CD4-positive, alpha-beta T cell treated with Interleukin-17A for 1 hour (primary cell): ENCODE measurements at places on chromosomes 7 and 10.

DNA sequence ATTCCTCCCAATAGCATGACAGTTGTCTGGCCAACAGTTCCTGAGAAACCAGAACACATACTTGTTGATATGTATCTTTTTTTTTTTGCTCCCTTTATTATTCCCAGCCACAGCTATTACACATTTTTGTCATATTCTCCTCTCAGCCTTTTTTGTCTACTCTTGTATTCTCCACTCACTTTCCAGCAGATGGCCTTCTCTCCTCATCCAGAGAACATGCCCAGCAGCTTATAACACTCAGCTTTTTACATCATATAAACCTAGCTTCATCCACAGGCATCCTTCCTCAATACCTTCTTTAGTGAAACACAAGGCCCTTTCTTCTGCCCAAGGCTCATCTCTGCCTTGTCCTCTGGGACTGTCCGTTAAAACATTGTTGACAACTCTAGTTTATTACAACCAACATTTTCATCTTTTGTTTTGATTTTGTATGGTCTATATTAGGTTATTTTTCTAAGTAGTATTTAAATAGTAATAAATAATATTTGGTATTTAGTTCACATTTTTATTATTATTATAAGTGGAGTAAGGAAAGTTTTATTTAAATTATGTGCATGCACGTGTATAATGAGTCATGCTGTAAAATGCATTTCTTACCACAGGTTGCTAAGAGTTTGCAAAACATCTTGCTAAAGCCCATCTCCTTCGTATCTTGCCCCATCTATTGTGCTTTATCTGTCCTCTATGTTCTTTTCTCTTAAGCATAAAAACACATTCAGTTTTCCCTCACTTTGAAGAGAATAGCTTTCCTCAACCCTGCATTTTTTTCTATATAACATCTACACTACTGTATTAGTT, 101.5 kb downstream of the ORC5 start:
- DNase-seq: no peak

DNA sequence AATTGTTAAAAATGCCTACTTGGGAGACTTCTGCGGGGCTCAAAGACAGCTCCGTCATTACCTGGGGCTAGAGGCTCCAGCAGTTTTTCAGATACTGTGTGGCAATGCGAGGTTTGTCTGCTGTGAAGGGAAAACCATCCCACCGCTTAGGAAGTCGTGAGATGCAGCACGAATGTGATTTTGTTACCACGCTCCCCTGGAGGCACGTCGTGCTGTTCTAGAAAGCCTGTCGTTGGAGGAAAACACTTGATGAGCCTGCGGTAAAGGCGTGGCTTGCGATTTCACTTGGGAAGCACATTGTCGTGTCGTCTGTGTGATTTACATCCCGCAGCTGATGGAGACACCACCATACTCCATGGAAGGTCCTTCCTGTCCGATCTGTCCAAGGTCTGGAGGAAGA, 39.3 kb downstream of the CAMK1D start:
- DNase-seq: no peak

- DNase-seq: no peak
These were observed 148.9 kb downstream of the PARD3 start for GRCh38 chr10:34666008-34666704.

DNA sequence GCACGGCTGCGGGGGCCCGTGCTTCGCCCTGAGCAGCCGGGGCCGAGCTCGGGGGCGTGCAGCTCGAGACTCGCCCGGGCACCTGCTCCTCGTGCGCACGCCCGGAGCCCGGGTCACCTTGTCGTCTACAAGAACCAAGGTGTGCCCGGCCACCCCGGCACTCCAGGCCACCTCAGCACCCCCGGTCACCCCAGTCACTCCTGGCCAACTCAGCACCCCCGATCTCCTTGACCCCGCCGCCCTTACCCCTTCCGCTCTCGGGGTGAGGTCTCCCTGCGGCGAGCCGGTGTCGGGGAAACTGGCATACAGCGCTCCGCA, 268 bp upstream of the IGFBP3 start:
- DNase-seq: no peak

DNA sequence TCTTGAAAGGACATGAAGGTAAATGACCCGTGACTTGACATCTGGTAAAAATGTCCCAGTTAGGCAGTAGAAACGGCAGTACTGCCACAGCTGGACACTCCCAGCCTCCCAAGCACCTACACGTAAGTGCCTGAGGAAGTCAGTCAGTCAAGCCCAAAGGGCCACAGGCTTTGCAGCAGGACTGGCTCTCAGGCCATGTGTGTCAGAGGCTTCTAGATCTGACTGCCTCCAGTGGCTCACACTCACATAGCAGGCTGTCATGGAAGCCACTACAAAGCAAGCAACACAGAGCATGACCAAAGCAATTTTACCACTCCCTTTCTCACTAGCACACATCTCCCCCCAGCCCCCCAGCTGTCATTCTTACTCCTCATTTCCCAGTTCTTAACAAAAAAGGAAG, 17.8 kb upstream of the CCNJ start:
- DNase-seq: no peak

DNA sequence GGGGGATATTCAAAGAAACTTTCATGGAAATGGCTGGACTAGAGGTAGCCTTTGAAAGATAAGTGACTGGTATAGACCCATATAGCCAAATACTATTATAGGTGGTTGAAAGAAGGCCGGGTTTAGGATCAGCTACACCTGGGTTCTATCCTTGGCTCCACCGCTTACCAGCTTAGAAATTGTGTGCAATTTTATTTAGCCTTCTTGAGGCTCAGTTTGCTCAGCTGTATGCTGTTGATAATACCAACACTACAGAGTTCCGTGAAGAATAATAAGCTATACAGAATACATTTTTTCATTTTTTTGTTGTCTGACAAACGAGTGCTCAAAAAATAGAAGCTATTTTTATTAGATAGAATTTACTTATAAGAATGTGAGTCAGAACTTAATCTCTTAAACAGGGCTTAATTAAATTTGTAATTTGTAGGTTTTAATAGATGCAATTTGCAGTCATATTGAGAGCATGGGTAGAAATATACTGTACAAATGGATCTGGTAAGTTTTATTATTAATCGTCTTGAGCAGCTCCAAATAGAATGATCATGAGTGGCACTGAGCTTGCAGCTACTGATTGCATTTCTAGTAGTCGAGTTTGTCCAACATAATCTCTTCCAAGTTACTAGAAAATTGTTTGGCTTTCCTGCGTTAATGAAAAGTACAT, 164.3 kb upstream of the PHYHIPL start:
- DNase-seq: no peak

DNA sequence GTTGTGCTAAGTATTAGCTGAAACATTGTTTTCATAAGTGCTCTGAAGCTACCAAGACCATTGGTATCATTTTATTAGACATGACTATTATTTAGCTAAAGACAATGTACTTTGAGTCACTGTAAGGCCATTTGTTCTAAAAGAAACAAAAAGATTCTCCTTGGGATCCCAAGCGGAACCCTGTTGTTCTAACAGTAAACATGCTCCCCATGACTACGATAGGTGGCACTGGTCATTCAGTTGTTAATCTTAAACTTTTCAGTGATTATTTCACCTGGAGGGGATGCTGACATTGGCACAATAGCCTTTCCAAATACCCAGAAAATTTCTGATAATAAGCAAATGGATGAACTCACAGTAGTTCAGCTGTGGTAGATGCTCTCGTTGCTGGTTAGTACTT, 715.0 kb downstream of the AUTS2 start:
- no peak for DNase-seq

- DNase-seq: no peak
These were observed 322.4 kb downstream of the HGF start for GRCh38 chr7:81447351-81447952.

GRCh38 chr7:90706072-90706716, 110.1 kb downstream of the CDK14 start:
- no peak for DNase-seq

- no peak for DNase-seq
These were observed 26.3 kb upstream of the COL1A2 start for GRCh38 chr7:94368371-94368791.

DNA sequence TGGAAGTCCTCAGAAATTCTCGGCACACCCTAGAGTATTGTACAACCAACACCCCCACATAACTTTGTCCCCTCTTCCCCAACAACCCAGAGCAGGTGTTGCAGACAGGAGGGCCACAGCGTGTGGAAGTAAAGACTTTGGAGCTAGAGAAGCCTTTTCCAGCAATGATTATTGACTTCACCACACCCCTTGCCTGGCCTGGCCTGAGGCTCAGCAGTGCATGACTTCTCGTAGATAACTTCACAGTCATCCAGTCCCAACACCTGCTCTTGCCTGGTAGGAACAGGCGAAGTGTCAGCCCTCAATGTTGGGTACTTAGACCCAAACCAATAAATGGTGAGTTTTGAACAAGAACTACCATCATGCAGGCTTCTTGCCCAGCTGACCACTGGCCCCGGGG, 36.7 kb downstream of the GOT1 start:
- no peak for DNase-seq

GRCh38 chr7:155002411-155003091, 373 bp downstream of the PAXIP1 start:
- no peak for DNase-seq

DNA sequence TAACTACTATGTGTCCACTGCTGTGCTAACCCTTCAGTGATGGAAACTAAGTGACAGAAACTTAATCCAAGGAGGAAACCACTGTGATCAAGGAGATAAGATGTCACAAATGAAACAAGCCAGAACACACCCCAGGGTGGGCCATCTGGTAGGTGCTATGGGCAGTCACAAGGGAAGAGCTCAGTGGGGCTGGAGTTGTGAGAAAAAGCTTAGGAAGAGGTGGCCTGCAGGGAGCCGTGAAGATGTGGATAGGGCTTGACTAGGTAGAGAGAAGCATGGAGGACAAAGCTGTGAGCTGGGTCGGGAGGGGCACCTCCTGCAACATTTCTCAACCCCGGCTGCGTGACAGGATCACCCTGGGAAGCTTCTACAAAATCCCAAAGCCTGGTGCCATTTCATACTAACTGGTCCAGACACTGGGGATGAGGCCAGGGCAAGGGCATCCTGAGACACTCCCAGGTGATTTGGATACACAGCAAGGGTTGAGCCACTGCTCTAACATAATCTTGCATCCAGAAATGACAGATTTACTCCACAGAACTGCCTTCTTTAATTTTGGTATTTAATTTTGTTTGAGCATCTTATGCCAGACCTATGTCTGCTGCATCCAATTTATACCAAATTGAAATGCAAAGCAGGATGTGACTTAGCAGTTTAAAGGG, 69.3 kb downstream of the OSBPL3 start:
- no peak for DNase-seq

DNA sequence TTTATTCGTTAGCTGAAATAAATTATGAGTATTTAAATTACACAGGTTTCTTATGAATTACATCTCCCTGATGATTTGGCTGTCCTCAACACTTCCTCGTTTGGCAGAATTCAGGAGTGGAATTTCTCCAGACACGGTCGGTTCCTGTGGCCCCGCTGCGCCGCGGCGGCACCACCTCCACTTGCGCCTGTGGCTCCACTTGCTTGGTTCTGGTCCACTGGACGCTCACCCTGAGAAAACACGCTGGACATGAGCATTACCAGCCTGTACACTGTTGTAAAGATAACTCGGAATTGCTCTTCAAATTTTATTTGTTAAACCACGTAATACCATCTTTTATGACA, 85.3 kb downstream of the ZNF33B start:
- DNase-seq: no peak

GRCh38 chr7:133040674-133041073, 41.2 kb downstream of the CHCHD3 start:
- no peak for DNase-seq

GRCh38 chr7:39353615-39354376, 212.4 kb upstream of the YAE1 start:
- DNase-seq: no peak

DNA sequence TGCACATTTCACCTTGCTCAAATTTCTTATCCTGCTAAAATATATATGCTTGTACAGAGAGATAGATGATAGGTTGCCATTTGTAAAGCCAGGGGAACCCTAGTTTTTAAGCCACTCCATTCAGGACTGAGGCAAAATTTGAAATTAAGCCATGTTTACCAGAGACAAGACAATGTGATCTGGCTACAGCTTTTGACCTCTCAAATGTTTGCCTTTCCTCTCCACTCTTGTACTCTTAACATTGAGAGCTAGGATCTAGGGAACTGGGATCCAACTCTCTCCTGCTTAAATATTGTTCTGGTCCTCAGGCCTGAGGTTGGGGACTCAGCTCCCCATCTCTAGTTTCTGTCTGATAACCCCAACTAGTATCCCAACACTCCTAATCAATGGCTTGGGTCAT, 15.9 kb downstream of the HYAL4 start:
- DNase-seq: no peak
